Fibroblast of villous mesenchyme (primary cell): ENCODE measurements at places on chromosomes 5 and 9.

GRCh38 chr5:169626779-169627178 lies 10.3 kb upstream of the DOCK2 start:
- peak; percentile 65 for DNase-seq

DNA sequence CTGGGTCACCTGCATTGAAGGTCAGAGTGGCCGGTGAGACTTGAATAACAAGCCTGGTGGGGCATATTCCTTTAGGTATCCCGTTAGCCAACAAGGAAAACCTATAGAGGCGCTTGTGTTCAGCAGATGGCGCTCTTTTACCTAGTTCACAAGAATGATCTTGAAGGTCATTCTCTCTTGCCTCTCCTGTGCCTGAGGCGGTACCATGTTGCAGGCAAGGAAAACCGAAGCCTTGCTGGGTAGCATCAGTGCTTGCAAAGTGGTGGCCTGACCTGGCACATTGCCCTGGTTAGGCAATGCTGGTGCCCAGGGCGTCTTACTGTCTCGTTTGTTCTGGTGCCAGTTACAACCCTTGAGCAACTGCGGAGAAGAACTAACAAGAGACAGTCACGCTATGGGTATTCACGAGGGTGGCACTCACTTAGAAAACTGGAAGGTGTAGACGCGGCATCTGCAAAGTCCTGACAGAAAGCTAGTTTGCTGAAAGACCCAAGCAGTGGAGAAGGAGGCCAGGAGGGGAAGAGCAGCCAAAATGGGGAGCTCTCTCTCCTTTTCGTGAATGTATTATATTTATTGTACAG lies 56.7 kb downstream of the AOPEP start:
- peak; percentile 91 for DNase-seq

- DNase-seq, result peak; percentile 81
Measured at GRCh38 chr5:33824516-33825195, 67.1 kb downstream of the ADAMTS12 start.

- DNase-seq, result no peak
Measured at GRCh38 chr5:118692811-118693342, 295.5 kb downstream of the DTWD2 start.

DNA sequence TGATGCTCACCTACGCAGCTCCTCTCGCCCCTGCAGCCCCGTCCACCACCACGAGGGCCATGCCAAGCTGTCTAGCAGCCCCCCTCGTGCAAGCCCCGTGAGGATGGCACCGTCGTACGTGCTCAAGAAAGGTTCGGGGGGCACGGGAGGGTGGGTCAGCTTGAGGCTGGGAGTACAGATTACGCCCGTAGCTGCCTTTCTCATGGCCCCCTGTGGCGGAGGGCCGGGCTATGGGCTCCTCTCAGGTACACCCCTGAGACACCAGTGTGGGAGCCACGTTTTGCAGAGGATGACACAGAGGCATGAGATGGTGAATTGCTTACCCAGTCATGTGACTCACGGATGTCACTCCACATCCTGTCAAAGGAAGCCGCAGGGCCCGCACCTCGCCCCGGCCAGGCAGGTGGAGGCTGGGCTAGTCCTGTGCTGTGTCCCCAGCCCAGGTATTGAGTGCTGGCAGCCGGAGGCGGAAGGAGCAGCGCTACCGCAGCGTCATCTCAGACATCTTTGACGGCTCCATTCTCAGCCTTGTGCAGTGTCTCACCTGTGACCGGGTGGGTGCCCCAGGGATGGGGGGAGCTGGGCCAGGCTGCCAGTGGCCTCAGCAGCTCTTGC lies 33.7 kb downstream of the USP20 start:
- no peak for DNase-seq

- DNase-seq, result no peak
Measured at GRCh38 chr5:80369521-80369920, 38.3 kb upstream of the ZFYVE16 start.

DNA sequence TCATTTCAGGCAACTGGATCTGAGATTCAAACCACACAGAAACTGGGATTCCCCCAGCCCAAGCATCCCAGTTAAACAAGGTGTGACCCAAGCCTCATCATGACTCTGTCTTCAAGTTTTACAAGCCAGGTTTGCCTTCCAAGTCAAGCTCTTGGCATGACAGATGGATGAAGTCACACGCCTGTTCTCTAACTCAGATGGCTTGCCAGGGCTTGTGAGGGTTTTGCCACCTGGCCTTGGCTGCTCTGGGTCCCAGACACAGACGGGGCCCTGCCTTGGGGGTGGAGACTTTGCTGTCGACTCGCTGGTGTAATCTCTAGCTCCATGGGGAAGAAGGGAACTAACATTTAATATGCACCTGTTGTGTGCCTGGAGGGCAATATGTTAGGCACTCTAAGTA lies 95.8 kb upstream of the RARS1 start:
- DNase-seq, result no peak

DNA sequence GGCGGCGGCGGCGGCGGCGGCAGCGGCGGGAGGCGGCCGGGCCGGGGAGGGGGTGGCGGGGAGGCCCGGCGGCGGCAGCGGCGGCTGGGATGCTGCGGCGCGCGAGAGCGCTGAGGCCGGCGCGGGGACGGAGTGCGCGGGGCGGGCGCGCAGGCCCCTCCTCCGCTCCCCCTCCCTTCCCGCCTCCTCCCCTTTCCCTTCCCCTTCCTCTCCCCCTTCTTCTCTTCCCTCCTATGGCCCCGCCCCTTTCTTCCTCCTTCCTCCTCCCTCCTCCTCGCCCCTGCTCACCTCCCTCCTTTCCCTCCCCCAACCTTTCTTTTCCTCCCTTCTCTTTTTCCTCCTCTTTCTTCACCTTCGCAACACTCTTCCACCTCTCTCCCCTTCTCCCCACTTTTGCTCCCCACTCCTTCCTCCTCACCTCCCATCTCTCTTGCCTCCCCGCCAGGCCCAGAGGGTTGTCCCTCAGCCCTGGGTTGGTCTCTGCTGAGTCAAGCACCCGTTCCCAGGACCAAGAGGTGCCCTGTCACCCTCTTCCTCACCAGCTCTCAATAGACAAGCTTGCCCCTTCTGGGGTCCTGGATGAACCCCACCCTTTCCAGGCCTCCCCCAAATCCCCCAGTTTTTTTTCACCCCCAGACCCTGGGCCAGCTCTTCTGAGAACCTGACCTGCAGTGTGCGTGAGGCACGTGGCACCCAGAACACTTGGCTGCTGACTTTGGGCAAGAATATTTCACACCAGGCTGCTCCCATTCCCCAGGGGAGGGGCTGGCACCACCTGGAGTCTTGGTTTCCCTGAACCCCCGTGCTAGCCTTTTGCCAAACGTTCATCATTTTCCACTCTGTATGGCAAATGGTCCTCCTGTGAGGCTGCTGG lies at the start of gene SEMA4D:
Gene SEMA4D (minus strand): TSS at position 136 of the 874 bp plus-strand sequence. CDS start 92,657 bp downstream, outside the sequence.
- peak; percentile 49 for DNase-seq

- no peak for DNase-seq
Measured at GRCh38 chr5:56433039-56433617, 200.0 kb upstream of the ANKRD55 start.

DNA sequence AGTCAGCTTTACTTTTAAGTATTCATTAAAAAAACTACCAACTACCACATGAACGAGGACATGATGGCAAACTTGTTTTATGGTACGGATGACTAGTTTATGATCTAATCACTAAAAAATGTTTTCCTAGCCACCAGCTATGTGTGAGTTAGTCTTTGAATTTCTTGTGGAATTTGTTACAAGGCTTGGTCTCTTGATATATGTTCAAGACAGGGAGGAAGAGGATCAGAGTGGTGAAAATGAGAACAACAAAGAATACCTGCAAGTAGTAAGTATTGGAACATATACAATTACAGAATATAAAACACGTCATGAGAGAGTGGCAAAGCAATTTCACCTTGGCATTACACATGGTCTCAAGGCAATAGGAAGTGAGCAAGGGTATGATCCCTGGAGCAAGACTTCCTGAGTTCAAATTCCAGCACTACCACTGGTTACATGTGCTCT lies 548.6 kb upstream of the TLE4 start:
- peak; percentile 84 for DNase-seq

GRCh38 chr5:54458221-54458620 lies 2.7 kb downstream of the HSPB3 start:
- no peak for DNase-seq

DNA sequence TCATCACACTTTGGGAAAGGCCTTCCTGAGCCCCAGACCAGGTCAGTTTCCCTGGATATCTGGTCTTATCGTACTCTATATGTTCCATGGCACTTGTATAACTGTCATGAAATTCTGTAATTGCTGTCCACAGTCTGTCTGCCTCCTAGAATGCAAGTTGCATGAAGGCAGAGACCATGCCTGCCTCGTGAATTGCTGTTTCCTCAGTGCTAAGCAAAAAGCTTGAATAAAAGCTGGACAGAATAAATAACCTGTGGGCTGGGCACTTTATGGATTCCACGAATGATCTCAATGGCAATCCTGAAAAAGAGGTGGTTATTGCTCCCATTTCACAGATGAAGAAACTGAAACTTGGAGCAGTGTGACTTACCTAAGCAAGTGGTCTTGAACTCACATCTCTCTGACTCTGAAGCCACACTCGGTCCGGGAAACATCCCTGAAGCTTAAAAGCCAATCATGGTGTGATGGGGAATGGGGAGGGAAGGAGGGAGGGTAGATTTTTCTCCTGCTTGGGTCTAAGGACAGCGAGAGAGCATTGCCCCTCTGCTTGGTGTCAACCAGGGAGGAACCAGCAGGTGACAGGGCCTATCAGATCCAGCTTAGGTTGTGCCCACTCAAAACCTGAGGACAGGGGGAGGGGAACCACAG lies 13.2 kb upstream of the LHX2 start:
- DNase-seq, result no peak

DNA sequence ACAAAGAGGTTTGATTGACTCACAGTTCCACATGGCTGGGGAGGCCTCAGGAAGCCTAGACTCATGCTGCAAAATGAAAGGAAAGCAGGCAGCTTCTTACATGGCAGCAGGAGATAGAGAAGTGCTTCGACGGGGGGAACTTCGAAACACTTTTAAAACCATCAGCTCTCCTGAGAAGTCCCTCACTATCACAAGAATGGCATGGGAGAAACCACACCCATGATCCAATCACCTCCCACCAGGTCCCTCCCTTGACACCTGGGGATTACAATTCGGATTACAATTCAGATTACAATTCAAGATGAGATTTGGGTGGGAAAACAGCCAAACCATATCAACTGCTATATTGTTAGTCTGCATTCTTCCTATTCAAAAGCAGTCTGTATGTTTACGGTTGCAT lies 322.3 kb upstream of the ISL1 start:
- DNase-seq, result no peak

- peak; percentile 66 for DNase-seq
Measured at GRCh38 chr5:121949885-121950284, 11.9 kb upstream of the SRFBP1 start.

DNA sequence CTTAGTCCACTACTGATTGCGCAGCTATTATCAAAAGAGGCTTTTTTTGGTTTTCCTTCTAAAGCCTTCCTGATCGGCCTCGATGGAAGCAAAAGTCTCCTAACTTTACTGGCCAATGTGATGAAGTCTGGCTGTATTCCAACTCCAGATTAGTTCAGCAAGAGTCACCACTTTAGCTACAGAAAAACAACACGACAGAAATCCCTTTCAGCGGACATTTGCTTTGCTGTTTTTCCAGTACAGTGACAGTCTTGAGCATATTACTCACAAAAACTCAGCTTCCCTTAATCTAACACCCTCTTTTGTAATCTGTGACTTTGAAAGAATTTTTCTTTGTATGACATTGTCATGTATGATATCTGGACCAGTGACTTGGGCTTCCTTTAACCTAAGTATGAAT lies 95.7 kb downstream of the HOMER1 start:
- DNase-seq, result no peak

DNA sequence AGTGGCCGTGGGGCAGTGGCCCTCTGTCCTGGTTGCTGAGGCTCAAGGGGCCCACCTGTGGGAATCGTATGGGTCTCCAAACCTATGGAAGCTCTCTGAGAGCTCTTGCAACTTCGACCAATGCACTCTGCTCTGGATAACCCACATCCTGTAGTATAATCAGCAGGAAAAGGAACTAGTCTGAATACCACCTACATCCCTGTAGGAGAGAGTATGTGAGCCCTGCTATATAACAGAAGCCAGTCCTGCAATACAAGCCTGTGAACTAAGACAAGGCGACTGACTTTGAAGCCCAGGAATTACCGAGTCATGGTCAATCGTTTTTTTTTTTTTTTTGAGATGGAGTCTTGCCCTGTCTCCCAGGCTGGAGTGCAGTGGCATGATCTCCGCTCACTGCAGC lies 29.8 kb upstream of the BICD2 start:
- DNase-seq, result no peak

- no peak for DNase-seq
Measured at GRCh38 chr9:111300140-111300735, 29.8 kb downstream of the OR2K2 start.

- DNase-seq, result no peak
Measured at GRCh38 chr9:103574056-103574455, 520.1 kb upstream of the SMC2 start.

DNA sequence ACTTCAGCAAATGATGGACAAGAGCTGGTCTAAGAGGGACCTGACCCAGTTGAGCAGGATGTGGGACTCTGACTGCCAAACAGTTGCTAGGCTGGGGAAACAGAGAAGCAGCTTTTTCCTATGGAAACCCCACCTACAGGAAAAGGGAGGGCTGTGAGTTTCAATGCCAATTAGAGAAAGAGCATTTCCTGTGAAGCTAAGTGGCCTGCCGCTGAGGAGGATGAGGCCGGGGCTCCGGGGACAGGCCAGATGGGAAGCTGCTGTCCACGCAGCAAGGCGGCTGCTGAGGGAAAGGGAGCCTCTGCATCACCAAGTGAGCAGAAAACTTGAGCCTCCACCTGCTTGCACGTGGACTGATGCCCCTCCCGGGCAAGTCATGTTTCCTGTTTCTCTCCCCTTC lies at the start of gene PCDH12:
Gene PCDH12 (minus strand): TSS at position 90 of the 400 bp plus-strand sequence. CDS start 351 bp downstream, outside the sequence.
- no peak for DNase-seq

DNA sequence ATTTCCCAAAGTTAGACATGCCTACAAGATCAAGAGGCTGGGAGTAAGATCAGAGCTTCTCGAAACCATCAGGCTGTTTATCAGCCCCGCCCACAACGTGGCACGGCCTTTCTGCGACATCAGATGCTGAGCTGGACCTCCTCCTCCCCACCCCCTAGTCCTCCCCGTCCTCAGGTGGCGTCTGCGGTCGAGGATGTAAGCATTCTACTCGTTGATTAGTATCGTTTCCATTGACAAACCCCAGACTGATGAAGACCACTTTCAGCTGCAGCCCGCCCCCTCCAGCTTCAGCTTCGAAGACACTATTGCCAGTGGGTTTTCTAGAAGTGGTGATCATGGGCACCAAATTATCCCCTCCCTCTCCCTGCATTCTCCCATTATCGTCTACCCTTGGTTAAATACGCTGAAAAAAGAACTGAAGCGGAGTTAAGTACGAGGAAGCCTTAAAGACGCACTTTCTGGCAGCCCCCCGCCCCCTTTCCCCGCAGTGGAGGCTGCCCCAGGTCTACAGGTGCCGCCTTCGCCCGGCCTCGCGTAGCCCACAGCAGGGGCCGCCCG lies 1.1 kb downstream of the PPIC start:
- peak; percentile 28 for DNase-seq
